ENCODE measurements at places on chromosomes 7 and 10.

- DNase-seq, result peak; percentile 70
Measured at GRCh38 chr10:116521424-116522290, 24.1 kb upstream of the PNLIP start.

DNA sequence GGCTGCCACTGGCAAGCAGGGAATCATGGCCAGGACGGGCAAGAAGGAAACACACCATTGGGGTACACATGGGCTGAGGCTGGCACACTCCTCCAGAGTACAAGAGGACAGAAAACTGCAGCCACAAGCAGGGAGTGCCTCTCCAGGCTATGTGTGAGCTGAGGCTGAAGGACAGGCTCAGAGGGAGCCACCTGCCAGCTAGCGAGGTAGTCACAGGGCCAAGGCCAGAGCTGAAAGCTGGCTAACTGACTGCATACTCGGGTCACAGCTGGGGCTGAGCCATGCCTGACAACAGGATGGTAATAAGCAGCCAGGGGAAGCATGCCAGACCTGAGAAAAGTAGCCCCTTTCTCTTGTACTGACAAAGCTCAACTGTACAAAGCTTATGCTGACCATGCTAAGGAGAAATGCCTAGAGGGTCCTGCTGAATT, 52.0 kb downstream of the KIF5B start:
- peak; percentile 78 for DNase-seq

DNA sequence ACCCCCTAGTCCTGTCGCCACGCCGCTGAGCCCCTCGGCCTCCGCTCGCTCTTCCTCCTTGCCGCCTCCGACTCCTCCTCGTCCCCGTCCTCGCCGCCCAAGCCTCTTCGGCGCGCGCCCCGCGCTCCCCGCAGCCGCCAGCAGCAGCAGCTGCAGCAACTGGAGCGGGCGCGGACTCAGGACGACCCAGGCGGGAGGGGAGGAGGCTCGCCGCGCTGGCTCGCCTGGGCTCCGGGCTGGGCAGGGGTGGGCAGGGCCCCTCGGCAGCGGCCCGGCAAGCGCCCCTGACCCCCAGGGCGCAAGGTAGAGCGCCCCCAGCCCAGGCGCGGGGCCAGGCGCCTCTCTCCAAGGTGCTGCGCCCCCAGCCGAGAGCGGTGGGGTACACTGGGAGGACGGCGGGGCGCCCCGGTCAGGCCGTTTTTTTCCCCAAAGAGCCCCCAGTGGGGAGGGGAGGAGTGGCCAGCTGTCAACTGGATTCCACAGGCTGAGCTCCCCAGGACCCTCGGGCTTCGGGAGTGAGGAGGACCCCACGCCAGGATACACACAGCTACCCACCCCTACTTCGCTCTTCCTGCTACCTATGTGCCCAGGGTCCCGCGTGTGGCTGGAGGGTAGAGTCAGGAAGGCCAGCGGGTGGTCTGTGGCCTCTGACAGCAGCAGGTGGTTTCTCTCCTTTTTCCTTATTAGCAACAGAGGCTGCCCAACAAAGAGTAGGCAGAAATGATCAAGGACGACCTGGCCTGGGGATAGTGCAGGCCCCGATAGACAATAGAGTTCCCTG, 903 bp upstream of the KCNMA1 start:
- DNase-seq, result peak; percentile 51

GRCh38 chr10:2494399-2494798, 572.9 kb upstream of the PFKP start:
- no peak for DNase-seq

- DNase-seq, result peak; percentile 96
Measured at GRCh38 chr7:1536743-1537534, 6.4 kb downstream of the MAFK start.

- no peak for DNase-seq
Measured at GRCh38 chr10:110574420-110574819, 6.9 kb downstream of the SMC3 start.

- DNase-seq, result no peak
Measured at GRCh38 chr10:852386-852785, 79.1 kb downstream of the LARP4B start.

DNA sequence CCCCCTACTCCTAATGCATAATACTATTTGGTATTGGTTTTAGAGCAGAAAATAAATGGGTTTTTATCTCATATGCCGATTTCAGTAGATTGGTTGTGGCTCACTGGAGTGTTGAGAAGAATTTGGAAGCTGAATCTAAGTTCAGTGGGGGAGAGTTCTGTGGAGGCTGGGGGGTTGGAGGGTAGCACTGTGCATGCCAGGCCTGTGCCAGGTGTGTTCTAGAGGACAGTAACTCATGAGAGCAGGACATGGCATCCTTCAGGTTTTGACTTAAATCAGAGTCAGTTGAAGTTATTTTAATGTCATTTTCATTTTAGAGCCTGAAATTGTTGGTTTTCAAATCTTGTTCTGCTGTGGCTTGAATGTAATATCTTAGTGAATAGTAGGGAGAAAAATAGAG, 79.5 kb downstream of the EEPD1 start:
- no peak for DNase-seq

GRCh38 chr7:40833888-40834234, 699.1 kb downstream of the SUGCT start:
- no peak for DNase-seq

GRCh38 chr7:157525491-157525915, 188.7 kb downstream of the DNAJB6 start:
- no peak for DNase-seq

Measured in body of pancreas (tissue), 4 donors.